Fibroblast of upper back skin (primary cell): ENCODE measurements at places on chromosomes 4 and X.

DNA sequence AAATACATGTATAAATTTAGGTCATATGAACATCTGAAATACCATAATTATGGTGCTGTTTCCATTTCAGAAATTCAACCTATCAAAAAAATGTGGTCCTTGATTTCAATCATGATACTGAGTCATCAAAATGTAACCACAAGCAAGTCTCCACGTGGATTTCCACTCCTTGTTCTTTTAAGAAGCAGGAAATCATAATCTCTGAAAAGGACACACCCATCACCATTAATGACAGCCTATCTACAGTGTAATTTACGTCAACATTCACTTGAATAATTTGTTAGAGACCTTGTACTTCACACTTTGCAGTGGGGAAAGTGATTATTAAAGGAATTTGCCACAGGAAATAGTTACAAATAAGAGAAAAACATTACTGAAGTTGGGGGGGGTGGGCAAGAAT, 17.7 kb upstream of the SLC7A11 start:
- DNase-seq: peak; percentile 68

GRCh38 chr4:78612398-78613178, 61.0 kb downstream of the ANXA3 start:
- peak; percentile 61 for DNase-seq

DNA sequence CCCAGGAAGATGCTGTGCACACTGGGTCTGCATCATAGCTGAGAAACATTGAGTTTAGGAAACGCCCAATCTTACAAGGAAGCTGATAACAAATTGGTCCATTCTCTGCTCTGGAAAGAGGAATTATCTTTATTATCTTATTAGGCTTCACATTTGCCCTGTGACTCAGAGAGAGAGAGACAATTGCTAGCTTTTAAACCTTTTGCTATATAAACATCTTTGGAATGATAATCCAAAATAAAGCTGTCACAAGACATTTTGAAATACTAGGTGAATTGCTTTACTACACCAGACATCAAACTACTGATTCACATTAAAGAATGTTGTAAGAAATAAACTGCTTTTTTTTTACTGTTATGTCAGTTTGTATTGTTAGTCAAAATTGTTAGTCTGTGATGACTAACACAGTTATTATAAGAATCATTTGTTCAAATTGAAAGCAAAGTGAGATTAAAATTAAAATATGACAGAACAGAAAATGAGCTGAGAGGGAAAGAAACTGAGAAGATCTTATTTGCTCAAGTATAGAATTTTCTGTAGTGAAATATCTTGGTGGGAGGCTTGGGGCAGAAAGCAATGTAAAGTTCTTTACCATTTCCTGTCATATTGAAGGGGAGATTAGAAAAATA, 765.4 kb upstream of the PCDH10 start:
- DNase-seq: no peak

GRCh38 chrX:11579636-11580600, 85.8 kb downstream of the ARHGAP6 start:
- peak; percentile 74 for DNase-seq

DNA sequence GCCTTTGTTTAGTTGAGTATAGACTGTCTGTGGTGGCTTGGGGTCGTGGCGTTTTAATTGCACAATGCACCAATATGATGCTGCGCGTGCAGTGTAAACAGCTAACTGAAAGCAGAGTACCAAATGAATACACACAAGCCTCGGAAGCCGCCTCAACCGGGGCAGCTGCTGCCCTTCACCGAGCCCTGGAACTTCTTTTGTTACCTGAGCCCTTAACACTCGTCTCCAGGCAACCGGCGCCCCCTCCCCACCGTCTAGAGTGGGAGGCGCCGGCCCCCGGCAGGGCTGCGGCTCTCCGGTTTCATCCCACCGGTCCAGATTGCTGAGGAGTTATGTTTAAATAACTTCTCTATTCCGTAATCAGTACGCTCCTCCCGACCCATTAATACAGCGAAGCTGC, 173.2 kb upstream of the TBL1X start:
- DNase-seq: no peak

DNA sequence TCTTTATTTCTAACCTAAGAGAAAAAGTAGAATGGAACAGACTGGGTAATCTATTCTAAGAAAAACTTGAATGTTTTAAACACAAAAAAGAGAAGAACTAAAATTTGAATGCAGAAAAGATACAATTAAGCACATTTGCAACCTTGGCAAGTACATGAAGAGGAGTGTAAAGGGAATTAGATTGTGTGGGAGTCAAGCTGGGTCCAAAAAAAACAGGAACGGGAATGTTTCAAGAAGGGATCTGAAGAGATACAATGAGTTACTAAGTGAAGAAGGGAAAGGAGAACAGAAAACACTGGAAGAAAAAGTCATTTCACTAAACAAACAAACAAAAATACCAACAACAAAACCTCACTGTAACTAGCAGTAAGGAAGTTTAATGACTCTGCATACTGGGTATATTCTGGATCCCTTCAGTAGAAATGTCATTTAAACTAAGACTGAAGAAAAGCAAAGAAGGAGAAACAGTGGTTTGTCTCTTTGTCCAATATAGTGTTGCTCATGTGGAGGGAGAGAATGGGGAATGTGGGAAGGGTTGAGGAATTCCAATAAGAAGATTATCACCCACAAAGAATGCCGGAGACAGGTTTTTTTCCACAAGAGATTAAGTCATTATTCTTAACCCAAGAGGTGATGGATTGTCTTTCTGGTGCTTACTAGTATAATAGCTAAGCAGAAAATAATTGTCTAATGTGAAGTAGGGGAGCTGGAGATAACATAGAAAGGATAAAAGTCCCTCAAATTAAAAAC, 50.4 kb upstream of the PTPN13 start:
- DNase-seq: peak; percentile 75

- DNase-seq: peak; percentile 71
Observed at GRCh38 chr4:41418444-41418843, 119.5 kb upstream of the LIMCH1 start.
